ENCODE measurements at places on chromosomes 12 and 14.

- no peak for DNase-seq
These were observed 28.7 kb downstream of the TSPAN9 start for GRCh38 chr12:3105690-3106479.

GRCh38 chr14:28651148-28651547 is 115.4 kb upstream of the FOXG1 start:
- DNase-seq: peak; percentile 67

- DNase-seq: no peak
These were observed 132.2 kb downstream of the FLRT2 start for GRCh38 chr14:85662096-85662495.

- DNase-seq: no peak
These were observed 31.6 kb upstream of the BEGAIN start for GRCh38 chr14:100618763-100619320.

DNA sequence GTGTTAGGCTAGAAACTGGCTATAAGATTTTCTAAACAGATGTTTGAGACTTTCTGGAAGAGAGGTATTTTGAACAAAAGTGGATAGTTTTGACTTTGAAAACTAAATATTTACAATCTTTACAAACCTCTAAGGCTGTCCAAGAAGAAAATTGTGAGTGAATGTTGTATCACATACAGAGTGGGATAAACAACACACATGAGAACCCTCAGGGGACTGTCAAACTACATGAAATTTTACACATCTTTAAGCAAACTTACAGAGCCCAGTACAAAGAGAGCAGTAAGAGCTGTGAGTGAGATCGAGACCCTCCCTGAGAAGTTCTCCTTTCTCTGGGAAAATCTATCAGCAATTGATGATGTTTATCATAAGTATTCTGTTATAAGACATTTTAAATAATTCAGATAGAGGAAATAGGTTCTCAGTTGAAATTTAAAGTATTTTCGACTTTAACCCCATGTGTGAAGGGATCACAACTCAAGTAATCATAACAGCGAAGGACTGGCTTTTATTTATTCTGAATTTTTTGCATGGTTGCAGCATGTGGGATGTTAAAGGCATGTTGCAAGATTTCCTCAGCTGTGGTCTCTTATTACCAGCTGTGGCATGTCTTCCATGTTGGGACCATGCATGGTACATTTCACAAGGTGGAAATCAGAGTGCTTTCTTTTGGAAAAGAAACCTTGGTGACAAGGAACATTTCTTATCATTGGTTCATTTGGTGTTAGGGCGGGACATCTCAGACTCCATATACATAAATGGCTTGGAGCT is 264.0 kb upstream of the PRICKLE1 start:
- DNase-seq: no peak

DNA sequence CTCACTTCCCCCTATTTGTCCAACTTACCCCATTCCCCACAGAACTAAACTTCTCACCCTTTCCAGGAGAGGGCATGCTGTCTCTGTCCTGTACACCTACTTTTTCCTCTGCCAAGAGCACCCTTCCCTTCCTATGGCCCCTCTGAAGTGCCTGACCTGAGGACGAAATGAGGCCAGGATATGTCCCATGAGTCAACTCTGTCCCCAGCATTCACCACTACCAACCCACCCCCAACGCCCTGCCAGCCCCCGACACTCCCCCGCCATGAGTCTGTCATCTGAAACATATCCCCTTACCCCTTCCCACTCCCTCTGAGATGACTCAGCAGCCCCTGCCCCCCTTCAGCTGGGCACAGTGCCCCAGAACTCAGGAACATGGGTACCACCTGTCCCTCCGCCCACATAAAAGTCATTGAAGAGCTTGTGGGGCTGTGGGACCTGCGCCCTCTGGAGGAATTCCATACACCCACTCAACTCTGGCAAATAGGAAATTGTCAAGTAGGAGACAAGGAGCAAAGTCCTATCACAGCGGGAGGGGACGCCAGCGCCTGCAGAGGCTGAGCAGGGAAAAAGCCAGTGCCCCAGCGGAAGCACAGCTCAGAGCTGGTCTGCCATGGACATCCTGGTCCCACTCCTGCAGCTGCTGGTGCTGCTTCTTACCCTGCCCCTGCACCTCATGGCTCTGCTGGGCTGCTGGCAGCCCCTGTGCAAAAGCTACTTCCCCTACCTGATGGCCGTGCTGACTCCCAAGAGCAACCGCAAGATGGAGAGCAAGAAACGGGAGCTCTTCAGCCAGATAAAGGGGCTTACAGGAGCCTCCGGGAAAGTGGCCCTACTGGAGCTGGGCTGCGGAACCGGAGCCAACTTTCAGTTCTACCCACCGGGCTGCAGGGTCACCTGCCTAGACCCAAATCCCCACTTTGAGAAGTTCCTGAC is 26.3 kb downstream of the ITGA7 start:
- DNase-seq: no peak

- DNase-seq: no peak
These were observed 75.8 kb upstream of the GALNT9 start for GRCh38 chr12:132404951-132405741.

- DNase-seq: no peak
These were observed 5.1 kb downstream of the ERBB3 start for GRCh38 chr12:56084958-56085543.

GRCh38 chr14:90062822-90063539 is 1.2 kb downstream of the KCNK13 start:
- DNase-seq: no peak

- DNase-seq: no peak
These were observed 390.0 kb downstream of the AEBP2 start for GRCh38 chr12:19829100-19829853.

- peak; percentile 68 for DNase-seq
These were observed 9.9 kb downstream of the TBK1 start for GRCh38 chr12:64461634-64462414.

DNA sequence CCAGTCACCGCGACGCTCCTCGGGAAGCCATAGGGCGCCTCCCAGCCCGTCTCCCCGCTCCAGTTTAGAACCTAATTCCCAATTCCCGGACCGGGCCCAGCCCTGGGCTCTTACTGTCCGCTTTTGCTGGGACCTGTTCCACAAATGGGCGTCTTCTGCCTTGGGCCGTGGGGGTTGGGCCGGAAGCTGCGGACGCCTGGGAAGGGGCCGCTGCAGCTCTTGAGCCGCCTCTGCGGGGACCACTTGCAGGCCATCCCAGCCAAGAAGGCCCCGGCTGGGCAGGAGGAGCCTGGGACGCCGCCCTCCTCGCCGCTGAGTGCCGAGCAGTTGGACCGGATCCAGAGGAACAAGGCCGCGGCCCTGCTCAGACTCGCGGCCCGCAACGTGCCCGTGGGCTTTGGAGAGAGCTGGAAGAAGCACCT is 797 bp downstream of the UNG start:
- no peak for DNase-seq

- DNase-seq: peak; percentile 47
These were observed 14.0 kb upstream of the HPD start for GRCh38 chr12:121872546-121873215.

- no peak for DNase-seq
These were observed 125.6 kb downstream of the RBM19 start for GRCh38 chr12:113840401-113841042.

DNA sequence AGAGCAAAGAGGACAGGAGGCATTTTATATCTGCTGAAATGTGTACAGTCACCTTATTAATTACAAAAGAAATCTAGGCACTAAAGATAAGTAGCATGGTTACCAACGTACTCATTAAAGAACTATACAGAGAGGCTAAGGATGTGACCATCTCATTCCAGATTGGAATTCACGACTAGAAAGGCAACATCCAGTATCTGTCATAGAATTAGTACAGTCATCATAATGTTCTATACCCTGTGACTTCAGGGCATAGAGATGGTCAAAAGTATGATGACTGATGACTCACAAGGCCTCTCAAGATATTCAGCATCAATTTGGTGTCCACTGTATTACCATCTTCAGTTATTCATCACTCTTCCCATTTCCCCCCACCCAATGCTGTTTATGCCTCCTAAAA is 144.0 kb upstream of the PLEKHG7 start:
- no peak for DNase-seq

DNA sequence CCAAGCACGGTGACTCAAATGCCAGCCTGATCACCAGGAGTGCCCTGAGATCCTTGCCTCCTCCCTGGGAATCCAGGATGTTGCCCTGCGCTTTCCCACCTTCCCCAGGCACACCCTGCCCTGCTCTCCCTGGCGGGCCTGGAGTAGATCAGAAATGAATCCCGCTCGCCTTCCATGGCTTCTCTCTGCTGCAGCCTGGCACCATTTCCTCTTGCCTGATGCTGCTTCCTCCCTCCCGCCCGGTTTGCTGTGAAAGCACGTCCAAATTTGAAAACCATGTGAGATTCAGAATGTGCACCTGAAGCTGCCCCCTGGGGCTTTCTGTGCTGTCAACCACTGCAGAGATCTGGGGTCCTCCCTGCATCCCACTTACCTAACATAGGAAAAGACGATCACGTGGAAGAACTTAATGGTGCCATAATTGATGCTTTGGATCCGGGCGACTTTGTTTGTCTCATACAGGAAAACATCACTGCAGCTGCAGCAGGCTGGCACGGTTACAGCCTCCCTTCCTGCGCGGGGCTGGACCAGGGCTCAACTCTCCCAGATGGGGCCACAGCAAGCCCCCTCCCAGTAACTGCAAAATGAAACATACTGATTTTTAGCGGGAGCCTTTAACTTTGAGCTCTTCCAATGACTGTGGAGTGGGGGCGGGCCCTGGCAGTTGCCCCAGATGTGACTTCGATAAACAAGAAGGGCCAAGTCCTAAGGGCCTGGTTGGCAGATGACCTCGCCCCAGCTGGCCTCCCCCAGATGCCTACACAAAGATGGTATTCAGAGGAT is 24.9 kb upstream of the C12orf76 start:
- DNase-seq: no peak
